ENCODE measurements at places on chromosomes 5 and 9.

DNA sequence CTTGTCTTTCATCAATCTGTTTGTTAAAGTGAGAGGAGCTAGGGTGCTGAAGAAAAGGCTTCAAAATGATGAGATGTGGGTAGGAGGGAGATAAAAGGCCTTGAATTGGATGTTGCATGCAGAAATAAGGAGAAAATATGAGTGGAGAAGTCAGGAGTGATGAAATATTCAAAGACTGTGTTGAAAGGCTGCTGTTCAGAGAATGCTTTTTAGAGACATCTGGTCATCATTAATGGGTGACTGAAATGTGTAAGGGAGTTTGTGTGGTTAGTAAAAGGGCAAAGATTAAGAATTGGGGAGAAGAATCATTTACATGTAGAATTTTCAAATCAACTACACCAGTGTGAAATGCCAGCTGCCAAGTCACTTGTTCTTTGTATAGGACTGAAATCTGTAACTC is 383.9 kb downstream of the MAT2B start:
- DNase-seq, result no peak

DNA sequence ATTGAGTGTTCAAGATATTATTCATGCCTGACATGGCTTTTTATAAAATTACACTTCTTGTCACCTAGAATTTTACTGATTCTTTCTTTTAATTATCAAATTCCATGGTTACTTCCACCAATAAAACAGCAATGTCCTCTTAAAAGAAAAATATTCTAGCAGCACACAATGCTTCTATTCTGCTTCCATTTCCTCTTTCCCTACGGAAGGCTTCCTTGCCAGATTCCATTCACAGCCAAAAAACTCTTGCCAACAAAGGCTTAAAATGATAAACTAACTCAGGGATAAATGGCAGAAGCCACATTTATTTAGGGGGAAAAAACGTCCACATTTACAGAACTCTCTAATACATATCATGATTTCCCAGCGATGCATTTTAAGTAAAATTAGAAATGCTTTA is 111.6 kb downstream of the CTNND2 start:
- no peak for DNase-seq

GRCh38 chr5:134145779-134146581 is 30.8 kb downstream of the SKP1 start:
- DNase-seq, result peak; percentile 18

GRCh38 chr5:146165903-146166302 is 16.5 kb downstream of the LARS1 start:
- DNase-seq, result no peak

- no peak for DNase-seq
Measured at GRCh38 chr9:134190232-134191121, 26.1 kb upstream of the RNU6ATAC start.

DNA sequence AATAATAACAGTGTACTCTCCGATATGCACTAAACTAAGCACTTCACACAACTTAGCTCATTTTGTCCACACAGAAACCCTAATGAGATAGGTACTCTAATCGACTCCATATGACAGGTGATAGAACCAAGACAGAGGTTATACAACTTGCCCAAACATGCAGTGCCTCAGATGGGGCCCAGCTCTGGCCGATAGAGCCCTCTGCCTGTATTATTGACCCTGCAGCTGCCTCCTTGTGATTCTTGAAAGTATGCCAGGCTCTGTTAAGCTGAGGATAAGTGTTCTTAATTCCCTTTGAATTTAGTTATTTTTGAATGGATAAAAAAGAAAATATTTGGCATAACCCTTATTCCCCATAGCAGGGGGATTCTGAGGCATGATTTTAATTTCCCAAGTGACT is 78.5 kb downstream of the HMHB1 start:
- DNase-seq, result no peak

- no peak for DNase-seq
Measured at GRCh38 chr5:132758451-132758850, 11.2 kb downstream of the CCNI2 start.

DNA sequence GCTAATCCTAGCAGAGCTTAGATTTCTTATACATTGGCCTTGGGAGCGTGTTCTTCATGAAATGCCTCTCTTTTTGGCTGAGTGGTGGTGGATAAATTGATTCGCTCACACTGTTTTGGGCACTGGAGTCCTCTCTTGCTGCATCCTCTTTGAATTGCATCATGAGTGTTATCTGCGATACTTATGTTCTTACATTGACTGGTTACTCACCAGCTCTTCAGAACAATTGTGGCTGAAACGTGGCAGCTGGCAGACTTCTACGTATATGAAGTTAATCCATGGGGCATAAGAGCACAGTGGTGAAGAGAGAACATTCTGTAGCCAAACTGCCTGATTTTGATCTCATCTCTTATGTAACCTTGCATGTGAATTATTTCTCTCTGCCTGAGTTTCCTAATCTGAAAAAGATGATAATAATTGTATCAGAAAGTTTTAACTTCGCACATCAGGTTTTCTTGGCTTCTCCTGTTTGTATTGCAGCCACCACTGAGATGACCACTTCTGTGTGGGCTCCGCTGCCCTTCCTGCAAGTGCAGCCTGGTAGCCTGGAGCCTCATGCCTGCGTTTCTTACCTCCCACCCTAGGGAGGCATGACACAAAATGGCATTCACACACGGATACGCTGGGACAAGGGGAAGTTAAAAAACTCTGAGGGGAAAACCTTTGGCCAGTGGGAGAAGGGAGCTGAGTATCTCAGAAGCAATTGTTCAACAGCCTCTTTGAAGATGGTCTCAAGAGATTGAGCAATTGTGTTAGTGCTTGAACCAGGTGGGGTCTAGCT is 295.2 kb downstream of the ARHGAP26 start:
- DNase-seq, result no peak

- no peak for DNase-seq
Measured at GRCh38 chr5:127935398-127935797, 148.2 kb upstream of the SLC12A2 start.

DNA sequence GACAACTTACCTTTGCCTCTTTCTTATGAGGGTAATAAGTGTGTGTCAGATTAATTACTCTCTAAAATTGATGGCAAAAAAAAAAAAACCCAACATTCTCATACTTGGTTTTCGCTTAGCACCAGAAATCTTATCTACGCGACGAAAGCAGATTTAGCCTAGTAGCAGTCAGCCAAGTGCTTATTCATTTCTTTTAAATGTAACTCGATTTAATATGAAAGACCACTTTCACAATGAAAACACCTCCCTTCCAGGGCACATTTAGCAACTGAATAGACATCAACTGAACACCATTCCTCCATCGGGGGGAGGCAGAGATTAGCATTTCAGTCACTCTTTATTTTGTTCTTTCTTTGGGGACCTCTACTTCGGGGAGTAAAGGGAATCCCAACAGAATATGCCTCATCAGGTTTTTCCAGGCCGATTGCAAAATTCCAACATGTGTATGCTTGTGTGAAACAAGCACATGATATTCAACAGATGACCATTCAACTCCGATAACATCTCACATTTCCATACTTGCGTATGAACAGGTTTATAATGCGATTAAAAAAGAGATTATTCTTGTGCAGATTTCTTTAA is 124.1 kb upstream of the RETREG1 start:
- no peak for DNase-seq

GRCh38 chr5:178387856-178388190 is 155.2 kb upstream of the PHYKPL start:
- no peak for DNase-seq

- DNase-seq, result no peak
Measured at GRCh38 chr5:96626956-96627355, 35.2 kb upstream of the CAST start.

GRCh38 chr5:79728396-79728795 is 38.8 kb downstream of the CMYA5 start:
- no peak for DNase-seq

DNA sequence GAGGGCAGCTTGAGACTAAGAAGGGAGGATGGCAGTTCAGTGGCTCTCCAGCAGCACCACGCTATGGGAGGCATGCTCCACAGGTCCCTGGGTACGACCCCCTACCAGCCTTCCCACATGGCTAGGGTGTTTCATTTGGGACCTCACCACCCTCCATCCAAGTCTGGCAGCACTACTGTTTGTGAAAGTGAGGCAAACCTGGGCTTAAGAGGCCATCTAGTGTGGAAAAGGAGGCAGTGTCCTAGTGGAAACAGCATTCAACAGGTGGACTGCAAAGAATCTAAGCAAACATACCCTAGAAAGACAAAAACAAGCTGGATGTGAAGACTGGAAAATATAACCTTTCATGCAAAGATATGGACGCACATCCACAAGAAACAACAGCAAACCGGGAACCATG is 4.8 kb upstream of the C5orf47 start:
- no peak for DNase-seq

DNA sequence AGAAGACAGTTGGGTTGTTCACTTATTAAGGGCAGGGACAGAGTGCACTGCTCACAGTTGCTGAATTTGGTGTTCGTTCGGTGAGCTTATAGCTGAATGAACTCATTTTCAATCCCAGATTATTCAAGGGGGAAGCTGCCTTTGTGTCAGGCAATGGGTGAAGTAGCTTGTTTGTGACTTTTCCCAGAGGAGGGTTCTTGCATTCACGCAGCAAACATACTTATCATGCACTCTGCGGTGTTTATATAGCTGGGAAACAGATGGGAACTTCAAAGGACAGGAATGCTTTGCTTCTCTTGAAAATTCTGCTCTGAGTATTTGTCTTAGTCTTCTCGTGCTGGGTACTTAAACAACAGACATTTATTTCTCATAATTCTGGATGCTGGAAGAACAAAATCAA is 64.7 kb upstream of the ABCA1 start:
- DNase-seq, result no peak

DNA sequence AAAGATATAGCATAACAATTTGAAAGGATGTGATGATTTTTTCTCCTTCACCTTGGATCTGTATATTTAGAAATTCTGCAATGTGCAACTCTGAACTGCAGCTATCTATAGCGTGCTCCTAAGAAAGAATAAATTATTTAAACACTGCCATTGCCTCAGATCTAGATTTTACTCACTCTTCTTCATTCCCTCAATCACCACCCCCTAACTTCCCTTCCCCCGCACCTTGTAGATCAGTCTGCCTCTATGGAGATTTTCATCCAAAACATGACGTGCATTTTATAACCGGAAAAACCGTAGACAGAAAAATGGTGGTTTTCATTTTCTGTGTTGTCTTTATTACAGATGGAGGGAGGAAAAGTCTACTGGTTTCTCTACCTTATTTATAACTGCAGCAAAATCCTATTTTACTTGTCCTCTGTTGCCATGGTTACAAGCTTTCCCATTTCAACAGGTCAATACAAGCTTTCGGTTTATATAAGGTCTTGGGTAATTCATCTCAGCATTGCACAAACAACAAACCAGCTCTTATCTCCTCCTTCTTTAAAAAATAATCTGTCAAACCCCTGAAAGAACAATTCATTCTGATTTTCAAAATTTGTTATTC is 480.0 kb downstream of the TAF11L14 start:
- no peak for DNase-seq

GRCh38 chr5:123722451-123722850 is 210.5 kb downstream of the CSNK1G3 start:
- DNase-seq, result no peak
